ENCODE measurements at places on chromosomes 3 and 15.
A peak's percentile ranks its signal among the peaks of the same experiment; 100 is the strongest.

GRCh38 chr3:69012100-69012799 is 1.2 kb downstream of the EOGT start:
- DNase-seq = no peak

DNA sequence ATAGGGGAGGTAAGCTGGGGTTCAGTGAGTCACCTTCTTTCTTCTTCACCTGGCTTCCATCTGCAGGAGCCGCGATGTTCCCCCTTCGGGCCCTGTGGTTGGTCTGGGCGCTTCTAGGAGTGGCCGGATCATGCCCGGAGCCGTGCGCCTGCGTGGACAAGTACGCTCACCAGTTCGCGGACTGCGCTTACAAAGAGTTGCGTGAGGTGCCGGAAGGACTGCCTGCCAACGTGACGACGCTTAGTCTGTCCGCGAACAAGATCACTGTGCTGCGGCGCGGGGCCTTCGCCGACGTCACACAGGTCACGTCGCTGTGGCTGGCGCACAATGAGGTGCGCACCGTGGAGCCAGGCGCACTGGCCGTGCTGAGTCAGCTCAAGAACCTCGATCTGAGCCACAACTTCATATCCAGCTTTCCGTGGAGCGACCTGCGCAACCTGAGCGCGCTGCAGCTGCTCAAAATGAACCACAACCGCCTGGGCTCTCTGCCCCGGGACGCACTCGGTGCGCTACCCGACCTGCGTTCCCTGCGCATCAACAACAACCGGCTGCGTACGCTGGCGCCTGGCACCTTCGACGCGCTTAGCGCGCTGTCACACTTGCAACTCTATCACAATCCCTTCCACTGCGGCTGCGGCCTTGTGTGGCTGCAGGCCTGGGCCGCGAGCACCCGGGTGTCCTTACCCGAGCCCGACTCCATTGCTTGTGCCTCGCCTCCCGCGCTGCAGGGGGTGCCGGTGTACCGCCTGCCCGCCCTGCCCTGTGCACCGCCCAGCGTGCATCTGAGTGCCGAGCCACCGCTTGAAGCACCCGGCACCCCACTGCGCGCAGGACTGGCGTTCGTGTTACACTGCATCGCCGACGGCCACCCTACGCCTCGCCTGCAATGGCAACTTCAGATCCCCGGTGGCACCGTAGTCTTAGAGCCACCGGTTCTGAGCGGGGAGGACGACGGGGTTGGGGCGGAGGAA is 2.6 kb downstream of the ISLR2 start:
- DNase-seq = no peak

DNA sequence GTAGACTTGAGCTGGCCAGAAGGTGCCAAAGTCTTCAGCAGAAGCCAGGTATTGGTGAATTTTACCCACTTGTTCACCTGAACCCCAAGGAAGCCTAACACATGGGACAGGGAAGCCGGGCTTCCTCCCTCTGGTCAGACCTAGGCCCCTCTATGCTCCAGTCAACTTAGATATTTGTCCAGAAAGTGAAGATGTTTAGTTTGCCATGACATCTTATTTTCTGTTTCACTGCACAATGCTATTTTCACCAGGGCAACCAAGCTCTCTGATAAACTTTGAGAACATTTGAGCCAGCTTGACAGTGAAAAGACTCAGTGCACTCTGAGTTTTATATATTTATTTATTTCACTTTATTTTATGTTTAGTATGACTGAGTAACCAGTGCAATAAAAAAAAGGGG is 71.0 kb downstream of the SOX14 start:
- no peak for DNase-seq

GRCh38 chr3:38653685-38654537 is 4.4 kb upstream of the SCN5A start:
- no peak for DNase-seq

DNA sequence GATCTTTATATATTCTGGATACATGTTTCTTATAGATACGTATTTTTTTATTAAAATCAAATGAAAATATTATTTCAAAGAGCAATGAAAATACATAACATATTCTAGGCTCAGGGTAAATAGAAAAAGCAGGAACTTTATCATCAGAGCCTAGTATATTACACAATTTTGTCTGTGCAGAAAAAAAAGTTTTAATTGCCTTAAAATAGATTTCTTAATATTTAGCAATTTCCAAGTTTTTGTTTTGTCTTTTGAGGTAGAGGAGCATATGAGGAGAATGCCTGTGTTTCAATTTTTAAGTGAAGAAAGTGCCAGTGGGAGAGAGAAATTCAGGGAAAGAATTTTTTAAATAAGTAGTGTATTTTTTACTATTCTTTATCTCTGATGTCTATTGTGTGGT is 10.5 kb downstream of the CAPN7 start:
- DNase-seq = no peak

DNA sequence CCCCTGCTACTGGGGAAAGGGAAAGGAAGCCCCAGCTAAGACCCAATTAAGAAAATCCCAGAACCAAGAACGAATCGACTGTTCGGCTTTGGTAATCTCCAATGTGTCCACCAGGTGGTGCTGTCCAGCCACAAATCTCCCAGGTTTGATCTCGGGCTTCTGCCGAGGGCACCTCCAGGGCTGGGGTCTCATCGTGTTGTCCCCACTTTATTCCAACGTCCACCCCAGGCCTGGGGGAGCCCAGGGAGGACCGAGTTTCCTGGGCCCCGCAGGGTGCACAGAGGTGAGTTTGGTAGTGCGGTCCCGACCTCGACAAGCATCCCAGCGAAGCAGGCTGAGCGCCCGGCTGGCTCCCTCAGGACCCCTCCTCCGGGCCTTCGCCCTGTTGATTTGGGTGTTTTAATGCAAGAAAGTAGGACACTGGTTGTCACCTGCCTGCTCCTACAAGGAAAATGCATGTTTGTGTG is 185.1 kb downstream of the GOLGA6L6 start:
- DNase-seq = peak; percentile 95

- DNase-seq = no peak
Measured at GRCh38 chr15:80457896-80458295, 53.7 kb downstream of the ARNT2 start.

DNA sequence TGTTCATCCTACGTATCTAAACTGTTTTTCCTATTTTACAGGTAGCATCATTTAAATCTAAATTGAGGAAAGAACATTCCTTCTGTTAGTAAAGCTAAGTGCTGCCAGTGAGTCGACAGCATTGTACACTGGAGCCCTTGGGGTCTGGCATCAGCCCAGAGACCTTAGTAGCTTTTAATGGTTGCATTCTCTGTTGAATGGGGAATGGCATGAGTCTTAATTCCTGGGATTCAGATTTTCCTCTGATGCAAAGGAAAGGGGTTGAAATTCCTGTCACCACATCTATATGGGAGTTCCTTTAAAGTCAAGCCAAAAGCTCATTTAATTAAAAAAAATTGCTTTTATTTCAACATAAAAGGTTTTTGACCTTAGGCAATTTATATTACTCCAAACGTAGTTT is 148.4 kb upstream of the GBE1 start:
- no peak for DNase-seq

DNA sequence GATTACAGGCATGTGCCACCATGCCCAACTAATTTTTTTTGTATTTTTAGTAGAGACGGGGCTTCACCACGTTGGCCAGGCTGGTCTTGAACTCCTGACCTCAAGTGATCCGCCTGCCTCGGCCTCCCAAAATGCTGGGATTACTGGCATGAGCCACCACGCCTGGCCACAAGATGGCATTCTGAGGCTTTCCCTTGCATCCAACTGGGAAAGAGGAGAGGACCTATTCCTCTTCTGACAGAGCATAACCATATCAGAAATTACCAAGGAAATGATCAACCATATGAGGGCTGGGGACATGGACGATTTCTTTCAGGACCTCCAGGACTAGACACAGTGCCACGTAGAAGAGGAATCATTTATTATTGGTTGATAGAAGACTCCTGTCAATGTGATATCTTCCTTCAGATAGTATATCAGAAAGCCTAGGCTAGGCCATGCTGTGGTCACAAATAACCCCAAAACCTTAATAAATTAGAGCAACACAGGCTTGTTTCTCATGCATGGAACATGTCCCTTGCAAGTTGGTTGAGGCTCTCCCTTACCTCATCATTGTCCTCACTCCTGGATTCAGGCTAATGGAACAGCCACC is 372.3 kb upstream of the IL12A start:
- no peak for DNase-seq

DNA sequence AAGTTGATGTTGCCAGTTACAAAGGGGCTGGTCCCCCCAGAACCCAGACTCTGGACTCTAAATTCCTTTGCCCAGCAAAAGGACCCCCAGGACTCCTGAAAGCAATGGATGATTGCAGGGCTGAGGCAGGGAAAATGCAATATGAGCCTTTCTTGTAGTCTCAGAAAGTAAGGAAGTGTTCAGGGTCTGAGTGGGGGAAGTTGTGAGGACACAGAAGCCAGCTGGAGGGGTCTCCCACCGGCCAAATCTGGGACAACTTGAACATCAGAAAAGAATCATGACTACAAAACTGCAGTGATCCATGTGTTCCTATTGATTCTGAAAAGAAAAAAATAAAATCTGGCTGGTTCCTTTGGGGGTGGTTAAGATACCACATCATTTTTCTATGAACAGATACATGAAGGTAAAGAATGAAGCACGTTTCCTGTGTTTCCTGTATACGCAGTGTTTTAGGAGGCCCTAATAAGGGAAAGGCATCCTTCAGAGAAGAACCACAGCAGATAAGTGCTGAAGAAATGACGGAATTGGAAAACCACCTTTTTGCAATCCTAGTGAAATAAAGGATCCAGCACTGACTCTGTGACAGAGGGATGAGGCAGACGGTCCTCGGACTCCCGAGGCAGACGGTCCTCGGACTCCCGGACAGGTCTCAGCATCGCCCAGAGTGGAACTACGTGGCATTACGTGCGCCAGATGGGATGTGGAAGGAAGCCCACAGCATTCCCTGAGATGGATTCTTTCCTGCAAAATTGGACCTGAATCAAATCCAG is 22.2 kb upstream of the GRIP2 start:
- DNase-seq = no peak

GRCh38 chr3:131444180-131444579 is 58.6 kb downstream of the MRPL3 start:
- no peak for DNase-seq

- no peak for DNase-seq
Measured at GRCh38 chr3:25456723-25457670, 28.9 kb downstream of the RARB start.
